PC-3 (cell line): ENCODE measurements at places on chromosomes 11 and 22.
A peak's percentile ranks its signal among the peaks of the same experiment; 100 is the strongest.

DNA sequence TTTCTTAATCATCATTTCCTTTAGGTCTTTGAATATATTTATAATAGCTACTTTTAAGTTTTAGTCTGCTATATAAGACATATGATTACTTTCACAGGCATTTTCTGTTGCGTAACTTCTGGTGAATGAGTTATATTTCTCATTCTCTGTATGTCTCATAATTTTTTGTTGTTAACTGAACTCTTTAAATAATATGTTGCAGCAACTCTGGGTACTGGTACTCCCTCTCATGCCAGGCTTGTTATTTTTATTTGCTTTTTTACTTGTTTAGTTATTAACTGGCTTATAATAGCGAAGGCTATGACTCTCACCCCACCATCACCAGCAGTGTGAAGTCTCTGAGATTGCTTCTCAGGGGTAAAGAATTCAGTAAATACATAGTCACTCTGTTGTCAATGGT is 524.2 kb upstream of the CHORDC1 start:
- DNase-seq = peak; percentile 96

GRCh38 chr11:120545813-120546212 is 34.3 kb downstream of the GRIK4 start:
- DNase-seq = no peak

- no peak for DNase-seq
Observed at GRCh38 chr11:45245218-45246045, 40.7 kb downstream of the SYT13 start.

DNA sequence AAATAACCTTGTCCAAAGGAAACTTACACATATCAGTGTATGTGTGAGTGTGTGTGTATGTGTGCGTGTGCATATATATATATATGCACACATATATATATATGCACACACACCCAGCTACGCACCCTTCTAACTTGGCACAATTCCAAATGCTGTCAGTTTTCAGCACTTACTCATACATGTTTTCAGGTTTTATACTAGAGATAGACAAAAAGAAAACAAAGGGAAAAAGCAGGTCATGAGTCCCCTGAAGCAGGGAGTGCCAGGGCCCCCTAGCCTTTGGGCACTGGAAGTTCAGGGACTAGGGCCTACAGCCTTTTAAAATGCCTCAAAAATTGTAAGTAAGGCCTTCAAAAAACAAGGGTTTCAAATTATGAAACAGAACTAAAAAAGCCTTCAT is 265.4 kb downstream of the CADM1 start:
- DNase-seq = no peak

- DNase-seq = no peak
Observed at GRCh38 chr11:130219148-130219547, 59.6 kb downstream of the ST14 start.

DNA sequence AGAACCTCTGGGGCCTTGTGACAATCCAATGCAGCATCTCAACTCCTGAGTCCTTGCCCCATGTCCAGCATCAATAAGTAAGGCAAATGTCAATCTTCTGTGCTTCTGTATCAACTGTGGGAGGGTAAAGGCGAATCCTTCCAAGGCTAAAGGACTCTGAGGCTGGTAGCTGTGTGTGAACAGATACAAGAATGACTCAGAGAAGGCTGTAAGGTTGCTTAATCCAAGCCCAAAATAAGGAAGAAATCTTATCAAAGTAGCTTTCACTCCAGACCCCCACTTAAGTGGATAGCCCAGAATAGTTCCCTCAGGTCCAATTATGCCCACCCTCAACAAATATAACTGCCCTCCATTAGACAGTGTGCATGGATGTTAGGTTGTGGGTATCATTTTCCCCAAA is 28.1 kb upstream of the SCGB1A1 start:
- no peak for DNase-seq

GRCh38 chr11:105177658-105178057 is 38.1 kb upstream of the CARD18 start:
- peak; percentile 51 for DNase-seq

- DNase-seq = peak; percentile 48
Observed at GRCh38 chr11:17277024-17277584, 565 bp downstream of the NUCB2 start.

DNA sequence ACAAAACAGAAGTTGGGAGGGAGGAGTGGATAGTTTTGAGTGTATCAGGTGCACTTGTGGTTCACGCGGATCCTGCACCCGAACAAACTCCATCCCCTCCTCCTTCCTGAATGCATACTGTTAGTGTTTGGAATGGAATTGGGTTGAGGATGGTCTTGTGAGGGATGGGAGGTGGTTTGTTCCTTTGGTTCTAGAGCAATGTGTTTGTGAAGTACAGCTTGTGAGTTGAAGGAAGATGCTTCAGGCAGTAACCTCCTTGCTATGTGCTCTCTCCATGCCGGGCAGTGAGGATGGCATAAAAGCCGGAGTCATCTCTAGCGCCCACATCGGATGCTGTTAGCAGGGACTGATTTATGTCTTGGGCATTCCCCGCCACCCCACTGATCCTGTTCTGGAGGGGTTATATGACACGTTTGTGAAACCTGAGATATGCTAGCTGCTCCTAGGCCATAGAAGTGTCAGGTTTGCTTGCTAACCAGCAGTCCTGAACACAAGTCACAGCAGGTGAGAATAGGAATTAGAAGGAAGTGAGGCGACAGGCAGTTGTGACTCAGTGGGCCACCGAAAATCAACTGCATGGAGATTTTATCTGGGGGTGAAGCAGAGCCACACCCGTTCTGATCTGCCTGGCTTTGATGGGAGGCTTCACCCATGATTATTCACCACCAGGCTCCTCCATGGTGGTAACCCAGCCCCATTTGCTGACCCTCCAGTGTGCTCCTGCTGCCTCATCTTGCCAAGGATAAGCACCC is 2.2 kb downstream of the BCR start:
- peak; percentile 72 for DNase-seq

GRCh38 chr11:94666792-94667721 is 99.9 kb downstream of the PIWIL4 start:
- DNase-seq = no peak

GRCh38 chr11:74035264-74035663 is 26.4 kb upstream of the UCP3 start:
- DNase-seq = peak; percentile 46
